ENCODE measurements at places on chromosomes 5 and 9.

- no peak for DNase-seq
These were observed 232.3 kb upstream of the PAPPA start for GRCh38 chr9:115921301-115921700.

DNA sequence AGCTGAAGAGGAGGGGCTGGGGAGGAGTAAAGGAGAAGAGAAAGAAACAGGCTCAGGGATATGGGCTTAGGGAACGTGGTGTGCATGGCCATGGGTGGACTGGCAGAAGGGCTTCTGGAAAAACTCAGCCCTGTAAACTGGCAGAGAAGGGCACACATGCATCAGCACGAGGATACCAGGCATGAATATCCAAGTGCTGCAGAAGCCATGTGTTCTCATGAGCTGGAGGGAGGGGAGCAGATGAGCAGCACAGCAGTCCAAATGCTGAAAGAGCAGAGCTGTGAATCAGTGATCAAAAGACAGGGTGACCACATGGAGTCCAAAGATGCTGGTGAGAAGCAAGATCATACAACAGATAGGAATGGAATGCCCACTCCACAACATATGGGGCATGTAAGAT, 72.3 kb downstream of the SEMA5A start:
- DNase-seq: no peak

GRCh38 chr9:123761905-123762605, 167.9 kb downstream of the DENND1A start:
- DNase-seq: no peak

DNA sequence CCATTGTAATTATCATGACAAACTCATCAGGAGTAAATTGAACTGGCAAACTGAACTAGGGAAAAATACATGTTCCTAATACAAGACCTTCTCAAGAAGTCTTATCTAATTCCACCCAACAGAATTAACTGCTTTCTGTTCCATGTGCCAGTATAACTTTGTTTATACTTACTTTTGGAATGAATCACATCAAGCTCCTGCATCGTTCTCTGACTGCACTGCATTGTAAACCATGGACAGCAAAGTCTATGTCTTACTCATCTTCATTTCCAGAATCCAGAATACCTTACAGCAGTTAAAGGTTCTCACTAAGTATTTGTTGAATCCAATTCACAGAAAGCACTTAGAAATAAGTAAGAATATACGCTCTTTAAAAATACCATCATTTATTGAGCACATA, 102.8 kb downstream of the PLK2 start:
- no peak for DNase-seq

DNA sequence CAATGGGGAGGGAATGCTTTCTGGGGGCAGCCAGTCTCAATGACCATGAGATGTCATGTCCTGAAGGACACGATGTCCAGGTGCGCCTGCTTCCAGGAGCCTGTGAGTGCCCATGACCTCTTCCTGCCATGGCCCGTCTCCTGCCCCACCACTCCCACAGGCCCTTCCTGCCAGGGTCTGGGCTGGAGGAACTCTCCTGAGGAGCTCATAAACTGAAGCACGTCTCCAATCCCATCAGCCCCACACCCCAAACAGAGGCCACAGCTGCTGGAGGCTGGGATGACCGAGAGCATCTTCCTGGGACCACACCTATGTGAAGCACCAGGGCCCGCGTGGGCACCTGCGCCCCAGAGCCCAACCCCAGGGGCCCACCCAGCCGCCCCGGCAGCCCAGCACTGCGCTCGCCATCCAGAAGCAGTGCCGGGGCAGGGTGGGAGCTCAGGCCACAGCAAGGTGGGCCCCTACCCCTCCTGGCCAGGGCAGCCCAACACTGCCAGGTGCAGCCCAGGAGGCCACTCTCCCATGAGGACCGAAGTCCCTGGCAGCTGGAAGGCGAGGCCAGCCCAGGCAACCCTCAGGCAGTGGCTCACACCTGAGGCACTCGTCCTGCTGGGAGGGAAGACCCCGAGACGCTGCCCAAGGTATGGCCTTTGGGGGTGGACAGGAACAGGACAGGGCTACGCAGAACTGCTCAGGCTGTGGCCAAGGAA, 53.9 kb upstream of the UBAC1 start:
- DNase-seq: no peak

- no peak for DNase-seq
These were observed 16.6 kb downstream of the OLFM1 start for GRCh38 chr9:135103931-135104639.

DNA sequence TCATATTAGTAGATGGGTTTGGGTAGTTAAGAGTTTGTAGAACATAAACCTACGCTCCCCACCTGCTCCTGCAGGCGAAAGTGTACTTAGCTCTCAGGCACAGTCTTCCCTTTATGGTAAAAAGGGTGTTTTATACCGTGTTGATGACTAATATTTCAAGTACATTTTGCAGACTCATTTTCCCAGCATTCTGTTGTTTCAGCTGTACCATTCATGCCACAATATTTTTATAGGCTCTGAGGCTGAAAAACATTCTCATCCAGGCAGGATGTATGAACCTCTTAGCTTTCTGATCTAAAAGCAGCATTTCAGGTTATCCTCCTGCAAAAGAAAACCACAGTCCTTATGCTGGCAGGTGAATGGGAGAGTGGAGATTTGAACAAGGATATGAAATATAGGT, 231.4 kb downstream of the NR2F1-AS1 start:
- DNase-seq: no peak

- DNase-seq: no peak
These were observed 68.9 kb downstream of the PHF2 start for GRCh38 chr9:93645149-93645889.
